Renal cortical epithelial cell (primary cell): ENCODE measurements at places on chromosomes 1 and 21.
A peak's percentile ranks its signal among the peaks of the same experiment; 100 is the strongest.

- DNase-seq, result peak; percentile 91
Observed at GRCh38 chr1:27011058-27011764, 1.4 kb downstream of the TENT5B start.

- no peak for DNase-seq
Observed at GRCh38 chr1:69993810-69994209, 211.6 kb downstream of the LRRC40 start.

GRCh38 chr1:14280909-14281308 lies 317.6 kb upstream of the KAZN start:
- peak; percentile 47 for DNase-seq

- no peak for DNase-seq
Observed at GRCh38 chr1:61591351-61591750, 133.6 kb downstream of the TM2D1 start.

DNA sequence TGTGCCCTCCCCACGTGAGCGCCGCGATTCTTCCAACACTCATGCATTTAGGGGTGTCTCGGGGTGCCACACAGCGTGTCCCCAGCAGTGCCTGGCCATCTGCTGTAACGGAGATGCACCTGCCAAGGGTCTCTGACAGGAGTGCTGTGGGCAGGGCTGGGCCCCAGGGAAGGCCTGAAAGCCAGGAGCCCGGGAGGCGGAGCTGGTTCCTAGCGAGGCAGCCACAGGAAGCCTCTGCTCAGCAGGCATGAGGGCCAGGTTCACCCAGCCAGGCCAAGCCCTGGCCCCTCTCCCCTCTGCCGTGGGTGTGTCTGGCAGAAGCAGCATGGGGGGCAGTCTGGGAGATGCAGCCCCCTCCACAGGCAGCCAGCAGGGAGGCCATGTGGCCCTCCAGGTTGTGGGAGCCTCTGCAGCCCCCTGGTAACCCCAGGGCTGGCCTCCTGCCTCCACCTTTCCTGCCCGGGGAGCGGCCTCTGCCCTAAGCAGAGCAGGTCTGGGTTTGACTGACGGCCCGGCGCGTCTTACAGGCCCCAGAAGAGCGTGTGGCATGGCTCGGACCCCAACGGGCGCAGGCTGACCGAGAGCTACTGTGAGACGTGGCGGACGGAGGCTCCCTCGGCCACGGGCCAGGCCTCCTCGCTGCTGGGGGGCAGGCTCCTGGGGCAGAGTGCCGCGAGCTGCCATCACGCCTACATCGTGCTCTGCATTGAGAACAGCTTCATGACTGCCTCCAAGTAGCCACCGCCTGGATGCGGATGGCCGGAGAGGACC lies 30.4 kb downstream of the SLC19A1 start:
- no peak for DNase-seq

DNA sequence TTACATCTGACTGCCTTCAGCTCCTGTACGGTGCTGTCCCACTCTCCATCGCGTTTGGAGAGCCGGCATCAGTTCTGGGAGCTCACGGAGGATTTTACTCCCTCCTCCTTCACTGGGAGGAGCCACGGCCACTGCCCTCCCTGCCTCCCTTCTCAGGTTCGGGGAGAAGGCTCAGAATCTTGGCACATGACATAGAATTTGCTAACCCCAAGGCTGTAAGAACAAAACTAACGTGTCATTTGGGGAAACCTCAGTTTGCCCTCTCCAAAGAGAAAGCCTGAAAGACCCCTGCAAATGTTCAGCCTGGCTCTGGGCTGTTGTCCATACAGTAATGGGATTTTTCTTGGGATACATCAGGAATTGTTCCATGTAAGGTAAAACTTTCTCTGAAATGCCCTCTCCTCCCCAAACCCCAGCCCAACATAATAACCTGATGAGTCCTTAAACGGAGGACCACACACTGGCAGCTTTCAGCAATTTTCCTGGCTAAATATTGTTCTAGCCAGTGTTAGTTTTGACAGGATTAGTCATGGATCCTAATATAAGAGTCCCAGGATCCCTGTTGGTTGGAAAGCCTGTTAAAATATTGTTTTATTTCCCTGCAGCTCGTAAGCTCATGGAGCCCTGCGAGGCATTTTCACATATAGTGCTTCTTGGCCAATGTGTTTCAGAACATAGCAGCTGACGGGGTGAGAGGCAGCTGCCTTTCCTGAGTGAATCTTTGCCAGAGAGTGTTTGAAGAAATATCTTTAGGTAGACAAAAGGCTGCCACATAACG lies 98.8 kb downstream of the RHOU start:
- no peak for DNase-seq

DNA sequence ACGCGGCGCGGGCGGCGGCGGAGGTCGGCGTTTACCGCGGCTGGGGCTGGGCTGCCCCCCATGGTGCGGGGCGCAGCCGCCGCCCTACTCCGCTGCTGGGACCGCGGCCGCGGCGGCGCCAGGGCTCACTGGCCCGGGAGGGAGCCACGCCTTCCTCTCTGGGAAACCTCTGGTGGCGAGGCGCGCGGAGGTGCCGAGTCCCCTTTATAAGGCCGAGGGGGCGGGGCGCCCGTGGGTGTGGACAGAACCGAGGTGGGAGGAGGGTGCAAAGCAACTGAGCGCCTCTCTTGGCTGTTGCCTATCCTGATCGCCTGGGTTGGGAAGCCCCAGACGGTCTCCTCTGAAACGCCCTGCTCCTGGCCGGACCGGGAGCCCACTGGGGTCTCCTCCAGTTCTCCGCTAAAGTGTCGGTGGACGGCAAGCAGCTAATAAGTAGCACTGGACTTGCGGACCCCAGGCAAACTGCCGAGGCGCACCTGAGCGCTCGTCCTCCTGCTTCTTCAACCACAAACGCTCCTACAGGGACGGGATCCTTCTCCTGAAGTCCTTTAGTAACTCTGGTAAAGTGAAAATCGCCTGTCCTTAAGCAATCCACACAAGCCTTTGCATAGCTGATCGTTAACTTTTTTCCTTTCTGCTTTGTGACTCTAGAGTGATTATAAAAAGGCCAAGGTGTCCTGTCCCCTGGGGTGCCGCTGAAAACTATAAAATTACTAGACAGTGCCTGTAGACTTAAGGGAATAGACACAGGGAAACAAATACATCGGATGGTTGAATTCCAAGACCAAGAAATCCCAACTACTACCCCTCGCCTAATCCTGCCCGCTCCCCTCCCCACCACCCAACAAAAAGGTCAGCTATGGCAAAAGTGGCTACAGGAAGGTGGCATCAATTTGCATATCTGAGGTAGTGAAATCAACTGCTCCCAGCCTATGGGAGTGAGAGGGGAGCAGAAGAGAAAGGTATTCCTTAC lies at the start of gene PTGER3:
TSS of gene PTGER3 (minus strand) at position 182 of the 973 bp plus-strand sequence. CDS start 239 bp downstream, outside the sequence.
- DNase-seq, result no peak

GRCh38 chr1:243844186-243844585 lies 5.9 kb downstream of the AKT3 start:
- DNase-seq, result no peak

GRCh38 chr1:99441299-99442095 lies 177.2 kb downstream of the PLPPR4 start:
- DNase-seq, result no peak

- DNase-seq, result no peak
Observed at GRCh38 chr21:37200641-37201480, 66.3 kb downstream of the VPS26C start.

DNA sequence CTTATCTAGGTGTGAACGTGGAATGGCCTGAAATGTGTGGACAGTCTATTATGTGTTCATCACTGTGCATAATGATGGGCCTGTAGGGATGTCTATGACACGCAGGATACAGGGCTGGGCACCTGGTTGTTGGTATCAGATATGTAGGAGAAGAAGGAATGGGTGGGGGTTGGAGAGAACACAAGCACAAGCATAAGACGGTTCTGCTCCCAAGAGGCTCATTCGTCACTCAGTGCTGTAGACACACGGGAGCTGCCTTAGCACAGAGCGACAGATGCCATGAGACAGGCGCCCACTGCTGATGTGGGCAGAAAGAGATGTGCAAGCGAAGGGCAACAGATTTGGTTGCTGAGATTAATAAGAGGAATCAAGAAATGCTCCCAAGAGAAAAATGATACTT lies 256.2 kb downstream of the DISC1 start:
- no peak for DNase-seq

- no peak for DNase-seq
Observed at GRCh38 chr1:36737767-36738166, 255.1 kb upstream of the CSF3R start.

DNA sequence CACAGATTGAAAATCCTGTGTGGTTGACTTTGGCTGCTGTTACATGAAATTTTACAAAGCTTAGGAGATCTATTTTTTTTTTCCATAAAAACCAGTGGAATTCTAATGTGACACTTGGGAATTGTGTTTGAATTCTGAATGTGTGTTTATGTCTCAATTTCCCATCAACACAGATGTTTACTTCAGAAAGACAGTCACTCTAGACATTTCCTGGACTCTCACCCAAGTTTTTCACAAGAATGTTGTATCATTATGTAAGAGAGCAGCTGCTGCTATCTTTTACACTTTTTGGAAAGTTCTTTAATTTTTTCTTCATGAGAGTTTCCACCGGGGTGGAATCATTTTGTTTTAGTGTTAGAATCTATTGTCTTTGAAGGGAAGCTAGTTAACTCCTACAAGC lies 210.1 kb downstream of the GIPC2 start:
- no peak for DNase-seq

DNA sequence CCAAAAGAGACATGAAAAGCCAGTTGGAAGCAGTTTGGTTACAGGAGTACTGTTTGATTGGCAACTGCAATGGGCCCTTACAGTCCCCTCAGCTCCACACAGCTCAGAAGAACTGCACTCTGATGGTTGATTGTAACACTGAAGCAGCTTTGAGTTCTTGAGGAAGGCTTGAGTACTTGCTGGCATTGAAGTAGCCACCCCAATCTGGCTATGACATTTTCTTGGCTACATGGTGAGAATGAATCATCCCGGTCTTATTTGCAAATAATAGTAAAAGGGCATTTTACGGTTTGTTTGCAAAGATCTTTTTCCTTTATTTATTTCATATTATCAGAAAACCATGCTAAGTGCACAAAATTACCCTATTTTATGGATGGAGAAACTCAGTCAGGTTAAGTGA lies 159.7 kb upstream of the BEND5 start:
- no peak for DNase-seq

DNA sequence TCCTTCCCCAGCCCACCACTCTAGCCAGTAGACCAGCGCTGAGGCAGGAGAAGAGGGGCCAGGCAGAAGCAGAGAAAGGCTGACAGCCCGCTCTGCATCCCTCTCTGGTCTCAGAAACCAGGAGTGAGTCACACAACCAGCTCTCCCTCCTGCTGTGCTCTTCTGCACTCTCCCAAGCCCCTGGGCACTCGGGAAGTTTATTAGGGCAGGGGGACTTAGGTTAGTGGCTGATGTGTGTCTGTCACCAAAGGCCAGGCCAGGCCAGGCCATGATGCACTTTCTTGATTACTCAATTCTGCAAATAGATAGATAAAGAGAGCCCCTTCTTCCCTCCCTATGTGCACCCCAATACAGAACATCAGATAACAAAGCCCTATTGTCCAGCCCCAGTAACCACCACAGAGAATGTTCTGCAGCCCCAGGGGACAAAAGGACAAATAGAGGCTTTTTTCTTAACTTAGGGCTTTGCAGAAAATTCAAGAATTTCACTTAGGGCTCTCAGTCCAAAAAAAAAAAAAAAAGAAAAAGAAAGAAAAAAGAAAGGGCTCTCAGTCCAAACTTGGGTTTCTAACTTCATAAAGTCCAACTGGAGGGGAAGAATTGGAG lies 52.9 kb upstream of the CNTN2 start:
- no peak for DNase-seq

GRCh38 chr1:19734472-19734999 lies 65.2 kb downstream of the TMCO4 start:
- DNase-seq, result peak; percentile 91

DNA sequence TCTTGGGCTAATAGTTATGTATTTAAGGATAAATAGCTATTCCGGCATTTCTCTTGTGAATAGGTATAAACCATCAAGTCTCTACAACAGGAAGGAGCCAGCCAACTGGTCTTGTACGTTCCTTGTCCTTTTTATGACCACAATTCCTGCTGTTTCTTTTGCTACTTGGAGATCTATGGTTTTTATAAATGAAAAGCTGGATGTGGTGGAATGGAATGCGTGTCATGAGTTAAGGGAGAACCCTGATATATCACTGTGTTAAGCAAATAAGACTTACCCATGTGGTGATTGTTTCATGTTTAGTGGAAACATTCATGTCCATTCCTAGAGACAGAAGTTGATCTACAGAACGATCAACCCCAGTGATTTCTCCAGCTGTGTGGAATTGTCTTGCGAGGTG lies 282.1 kb downstream of the RPS6KC1 start:
- no peak for DNase-seq

DNA sequence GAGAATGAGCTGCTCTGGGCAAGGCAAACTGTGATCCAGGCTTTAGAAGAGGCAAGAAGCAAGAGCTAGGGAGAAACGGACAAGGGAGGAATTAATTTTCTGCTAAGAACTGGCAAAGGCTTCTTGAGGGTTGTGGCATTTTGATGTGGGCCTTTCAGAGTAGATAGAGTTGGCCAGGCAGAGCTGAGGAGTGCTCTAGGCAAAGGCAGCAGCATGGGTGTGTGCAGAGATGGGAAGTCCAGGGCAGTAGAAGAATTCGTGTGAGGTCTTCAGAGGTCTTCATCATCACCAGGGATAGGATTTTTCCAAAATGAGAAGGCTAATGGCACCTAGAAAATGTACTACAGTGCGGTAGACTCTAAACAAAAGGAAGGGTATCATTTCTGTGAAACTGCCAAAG lies 237.8 kb downstream of the LTN1 start:
- no peak for DNase-seq
